ENCODE measurements at places on chromosomes 4 and X.

GRCh38 chr4:182764137-182764536, 153.0 kb downstream of the DCTD start:
- H3K4me1 ChIP-seq: no peaks in the 10 kb centered on the region
- H3K27ac ChIP-seq: no peak overlapping the region
- H3K36me3 ChIP-seq: no peaks in the 10 kb centered on the region
- H3K4me3 ChIP-seq: no peak overlapping the region
- DNase-seq: no peak
- peaks cover 2% of the 10 kb centered on the region for H3K27me3 ChIP-seq

- no peaks in the 10 kb centered on the region for H3K27me3 ChIP-seq
These were observed 132.3 kb upstream of the NR3C2 start for GRCh38 chr4:148574502-148574901.

DNA sequence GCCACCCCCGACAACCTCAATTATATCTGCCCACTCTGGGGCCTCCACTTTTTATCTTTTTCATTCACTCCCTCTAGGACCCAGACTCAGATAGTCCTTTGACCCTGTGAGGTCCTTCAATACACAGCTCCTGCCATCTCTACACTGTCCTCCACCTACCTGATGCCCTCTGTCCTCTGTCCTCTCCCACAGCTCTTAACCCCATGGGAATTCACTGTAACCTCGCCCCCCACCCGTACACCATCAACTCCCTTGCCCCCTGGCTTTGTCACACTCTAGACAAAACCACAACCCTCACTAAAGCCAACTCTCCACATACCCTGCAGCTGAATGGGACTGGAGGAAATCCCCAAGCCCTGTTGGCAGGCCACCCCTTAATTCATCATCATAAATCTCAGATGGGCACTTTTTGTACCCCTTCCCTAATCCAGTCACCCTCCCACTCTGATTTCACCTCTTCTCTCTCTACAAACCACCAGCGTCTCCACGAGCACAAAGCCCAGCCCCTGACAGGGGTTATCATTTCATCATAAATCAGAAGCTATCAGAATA, 52.3 kb upstream of the ENPP6 start:
- H3K27me3 ChIP-seq: no peaks in the 10 kb centered on the region
- H3K4me3 ChIP-seq: no peak overlapping the region
- no peaks in the 10 kb centered on the region for H3K36me3 ChIP-seq
- H3K4me1 ChIP-seq: peaks cover 55% of the 10 kb centered on the region
- no peak for DNase-seq
- H3K27ac ChIP-seq: no peak overlapping the region

DNA sequence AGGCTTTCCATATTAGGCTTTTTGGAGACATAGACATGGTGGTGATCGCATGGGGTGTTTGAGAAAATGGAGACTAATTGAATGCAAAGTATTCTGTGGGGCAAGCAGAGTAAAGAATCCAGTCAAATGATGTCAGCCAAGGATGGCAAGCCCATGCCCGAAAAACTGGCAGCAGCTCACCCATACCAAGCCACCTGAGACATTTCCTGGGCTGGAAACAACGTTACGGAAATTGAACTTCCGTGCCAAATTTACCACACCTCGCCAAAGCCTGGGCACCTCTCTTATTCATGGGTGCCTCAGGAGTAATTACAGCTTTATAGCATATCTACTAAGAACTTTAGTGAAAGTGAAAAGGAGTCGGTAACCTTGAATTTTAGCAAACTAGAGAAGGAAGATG, 166.4 kb downstream of the CBR4 start:
- H3K4me3 ChIP-seq: no peak overlapping the region
- no peaks in the 10 kb centered on the region for H3K36me3 ChIP-seq
- DNase-seq: no peak
- H3K27ac ChIP-seq: no peak overlapping the region

DNA sequence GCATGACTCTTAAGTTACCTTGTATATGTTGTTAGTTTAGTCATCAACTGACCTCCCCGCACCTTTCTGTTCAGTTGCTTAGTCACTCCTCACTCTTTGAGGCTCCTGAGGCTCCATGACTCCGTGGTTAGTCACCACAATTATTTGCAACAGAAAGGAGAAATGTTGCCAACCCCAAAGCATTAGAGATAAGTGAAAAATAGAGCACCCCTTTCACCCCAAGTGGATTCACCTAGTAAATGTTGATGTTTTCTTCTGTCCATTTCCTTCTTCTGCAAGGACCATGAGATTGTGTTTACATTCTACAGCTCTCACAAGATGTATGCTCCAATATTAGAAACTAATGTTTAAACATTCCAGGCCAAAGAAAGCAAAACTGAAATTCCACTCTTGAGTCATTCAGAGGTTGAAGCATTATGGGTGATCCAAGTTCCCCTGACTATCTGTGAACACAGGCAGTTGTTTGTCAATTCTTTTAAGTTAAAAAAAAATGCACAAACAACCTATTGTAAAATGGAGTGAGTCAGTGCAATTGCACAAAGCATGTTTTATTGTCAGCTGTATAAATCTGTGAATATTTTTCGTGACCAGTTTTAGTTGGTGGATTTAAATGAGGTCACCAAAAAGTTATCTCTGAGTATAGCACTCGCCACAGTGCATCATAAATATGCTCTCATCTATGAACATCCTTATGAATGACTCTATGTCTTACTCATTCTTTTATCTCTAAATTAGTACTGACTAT, 552.4 kb upstream of the MAGEB2 start:
- peak; percentile 1 for DNase-seq
- no peak overlapping the region for H3K4me3 ChIP-seq
- no peaks in the 10 kb centered on the region for H3K27me3 ChIP-seq
- no peaks in the 10 kb centered on the region for H3K36me3 ChIP-seq

GRCh38 chr4:183158062-183158461, 59.0 kb downstream of the WWC2 start:
- H3K36me3 ChIP-seq: no peaks in the 10 kb centered on the region
- no peak overlapping the region for H3K27ac ChIP-seq
- H3K4me1 ChIP-seq: peaks cover 60% of the 10 kb centered on the region
- H3K27me3 ChIP-seq: no peaks in the 10 kb centered on the region

- no peak for DNase-seq
- peaks cover 64% of the 10 kb centered on the region for H3K27me3 ChIP-seq
- H3K36me3 ChIP-seq: no peaks in the 10 kb centered on the region
- no peak overlapping the region for H3K4me3 ChIP-seq
- H3K27ac ChIP-seq: no peak overlapping the region
These were observed 3.5 kb downstream of the JAKMIP1 start for GRCh38 chr4:6196871-6197270.

- no peaks in the 10 kb centered on the region for H3K27me3 ChIP-seq
- no peak overlapping the region for H3K27ac ChIP-seq
- H3K4me3 ChIP-seq: no peak overlapping the region
- no peaks in the 10 kb centered on the region for H3K36me3 ChIP-seq
- no peak for DNase-seq
These were observed 209.1 kb upstream of the ANXA10 start for GRCh38 chr4:167883266-167883665.
